Left cardiac atrium (tissue), 4 donors: ENCODE measurements at places on chromosomes 7 and 10.

GRCh38 chr7:78080241-78080640 lies 281.7 kb downstream of the PHTF2 start:
- DNase-seq = no peak

DNA sequence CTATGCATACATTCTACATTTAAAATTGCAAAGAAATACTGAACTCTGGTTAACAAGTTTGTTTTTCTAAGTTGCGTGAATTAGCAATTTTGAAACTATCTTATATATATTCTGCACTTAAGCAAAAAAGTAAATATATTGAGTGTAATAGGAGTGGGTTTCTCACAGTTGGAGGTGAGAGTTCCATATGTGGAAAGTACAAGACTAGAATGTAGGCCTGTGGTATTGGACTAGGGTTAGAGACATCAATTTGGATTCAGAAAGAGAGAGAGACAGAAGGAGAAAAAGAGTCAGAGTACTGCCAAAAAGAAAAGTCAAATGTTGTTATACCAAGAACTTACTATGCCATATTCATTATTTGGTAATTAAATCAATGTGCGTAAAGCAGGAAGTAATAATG lies 47.3 kb upstream of the ITGB8 start:
- DNase-seq = no peak

- no peak for DNase-seq
Measured at GRCh38 chr10:77770081-77770867, 132.7 kb upstream of the KCNMA1 start.

DNA sequence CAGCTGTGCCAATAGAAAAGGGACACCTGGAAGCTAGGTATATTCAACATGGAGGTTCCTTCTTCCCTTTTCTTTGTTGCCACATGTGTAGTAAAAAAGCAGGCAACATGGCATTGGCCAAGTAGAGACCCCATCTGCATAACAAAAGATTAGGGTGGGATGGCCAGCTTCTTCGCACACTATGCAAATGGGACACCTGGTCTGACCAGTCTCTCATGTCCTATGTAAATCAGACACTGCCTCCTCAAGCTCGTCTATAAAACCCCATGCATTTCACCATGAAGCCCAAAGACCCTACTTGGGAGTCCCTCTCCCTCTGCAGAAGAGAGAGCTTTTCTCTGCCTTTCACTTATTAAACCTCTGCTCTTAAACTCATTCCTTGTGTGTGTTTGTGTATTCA lies 53.9 kb downstream of the MYL10 start:
- DNase-seq = no peak

DNA sequence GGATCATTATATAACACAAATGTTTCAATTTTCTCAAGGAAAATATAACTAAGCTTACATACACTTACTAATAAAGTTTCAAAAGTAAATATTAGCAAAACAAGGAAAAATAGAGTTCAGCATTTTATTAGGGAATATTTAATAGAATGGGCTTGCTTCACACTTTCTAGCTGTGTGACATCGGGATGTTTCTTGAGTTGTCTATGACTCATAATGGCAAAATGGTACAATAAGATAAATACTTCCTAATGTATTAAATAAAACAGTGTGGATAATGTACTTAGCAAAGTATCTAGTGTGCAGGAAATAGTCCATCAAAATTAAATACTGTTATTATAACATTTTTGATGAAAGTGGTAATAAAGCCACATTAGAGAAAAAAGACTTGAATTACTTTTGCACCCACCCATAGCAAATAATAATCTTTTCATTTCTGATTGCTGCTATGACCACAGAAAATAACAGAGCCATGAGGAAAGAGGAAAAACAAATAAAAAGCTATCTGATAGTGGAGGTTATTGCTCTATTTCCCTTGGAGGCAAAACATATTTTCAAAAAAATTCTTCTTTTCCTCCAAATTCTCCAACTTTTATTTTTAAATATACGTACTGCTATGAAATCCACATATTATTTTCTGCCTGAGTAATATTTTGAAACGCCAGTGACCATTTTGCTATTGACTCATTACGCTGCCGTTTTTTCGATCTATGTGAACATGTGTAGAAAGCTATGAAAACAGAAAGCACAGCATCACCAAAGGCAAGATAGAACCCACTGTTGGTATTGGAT lies 272.9 kb upstream of the KLF6 start:
- no peak for DNase-seq

- DNase-seq = no peak
Measured at GRCh38 chr10:49844775-49845595, 82.9 kb upstream of the OGDHL start.

DNA sequence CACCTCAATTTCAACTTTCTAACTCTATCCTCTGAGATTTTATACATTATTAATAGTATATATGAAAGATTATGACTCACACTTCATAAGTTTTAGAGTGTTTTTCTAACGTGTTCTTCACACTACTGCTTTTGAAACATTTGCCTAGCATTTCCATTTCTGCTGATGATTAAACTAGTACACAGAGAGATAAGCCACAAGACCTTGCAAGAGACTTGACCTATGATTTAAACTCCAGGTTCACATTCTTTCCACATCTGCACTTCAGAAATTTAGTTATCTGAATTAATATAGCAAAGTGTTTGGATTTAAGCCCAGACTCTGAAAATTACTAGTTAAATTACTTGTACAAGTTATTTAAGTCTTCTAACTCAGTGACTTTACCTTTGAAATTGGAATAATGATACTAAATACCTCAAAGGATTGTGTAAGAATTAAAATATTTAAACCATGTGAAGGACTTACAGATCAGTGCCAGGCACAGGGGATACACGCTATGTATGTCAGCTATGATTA lies 66.6 kb downstream of the PCLO start:
- no peak for DNase-seq

GRCh38 chr10:8556321-8556720 lies 501.8 kb downstream of the GATA3 start:
- DNase-seq = no peak

GRCh38 chr10:123648595-123648994 lies 17.6 kb upstream of the GPR26 start:
- DNase-seq = no peak

GRCh38 chr10:79994556-79994955 lies 45.7 kb upstream of the SFTPD start:
- no peak for DNase-seq

DNA sequence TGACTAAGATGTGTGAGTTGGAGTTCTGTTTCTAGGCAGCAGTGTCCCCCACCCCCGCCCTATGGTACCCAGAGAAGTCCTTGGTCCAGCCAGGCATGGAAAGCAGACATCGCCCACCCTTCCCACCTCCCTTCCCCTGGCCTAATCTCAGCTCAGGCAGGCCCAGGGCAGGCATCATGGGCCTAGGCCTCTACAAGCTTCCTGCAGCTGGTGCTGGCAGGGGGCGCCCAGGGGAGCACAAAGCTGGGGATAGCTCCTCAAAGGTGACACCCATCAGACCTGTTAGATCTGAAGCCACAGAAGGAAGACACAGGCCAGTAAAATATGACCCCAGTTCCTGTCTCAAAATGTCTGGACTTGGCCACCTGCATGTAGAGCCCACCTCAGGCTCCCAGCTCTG lies 18.9 kb upstream of the UNC5B start:
- no peak for DNase-seq

DNA sequence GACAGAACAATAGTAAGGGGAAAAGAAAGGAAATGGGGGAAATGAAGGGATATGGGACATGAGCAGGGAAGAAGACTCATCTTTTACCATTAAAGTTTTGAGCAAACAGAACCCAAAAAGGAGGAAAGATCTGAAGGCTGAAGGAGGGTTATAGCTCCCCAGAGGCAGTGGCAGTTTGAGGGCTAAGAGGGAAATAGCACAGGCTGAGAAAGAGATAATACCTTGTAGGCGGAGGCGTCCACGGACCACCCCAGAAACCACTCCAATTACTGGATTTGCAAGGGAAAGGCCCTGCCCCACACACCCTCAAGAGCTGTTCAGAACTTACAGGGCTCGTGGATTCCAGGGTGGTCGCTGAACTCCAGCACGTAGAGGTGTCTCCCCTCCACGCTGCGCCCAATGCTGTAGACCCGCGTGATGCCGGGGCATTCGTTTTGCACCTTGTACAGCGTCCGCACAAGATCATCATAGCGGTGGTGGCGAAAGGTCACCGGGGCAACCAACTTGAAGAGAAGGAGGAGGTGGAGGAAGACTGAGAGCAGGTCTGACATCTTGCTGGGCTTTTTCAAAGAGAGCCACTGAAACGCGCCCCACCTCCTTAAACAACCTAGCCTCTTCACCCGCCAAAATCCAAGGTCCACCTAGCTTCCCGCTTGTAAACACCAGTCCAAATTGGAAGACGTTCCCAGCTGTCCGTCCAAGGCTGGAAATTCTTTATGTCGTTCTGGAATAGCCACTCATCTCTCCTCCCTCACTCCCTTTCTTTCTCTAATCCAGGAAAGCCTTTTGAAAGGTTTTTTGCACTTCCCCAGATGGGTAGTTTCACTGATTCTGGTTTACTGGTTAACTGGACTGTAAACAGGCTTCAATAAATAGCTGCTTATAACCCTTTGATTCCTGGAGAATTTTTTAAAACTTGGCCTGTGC lies at the start of gene CPN1:
CPN1 (minus strand) TSS at position 795 of the 927 bp plus-strand sequence; CDS start at position 551, 244 bp downstream.
- no peak for DNase-seq

DNA sequence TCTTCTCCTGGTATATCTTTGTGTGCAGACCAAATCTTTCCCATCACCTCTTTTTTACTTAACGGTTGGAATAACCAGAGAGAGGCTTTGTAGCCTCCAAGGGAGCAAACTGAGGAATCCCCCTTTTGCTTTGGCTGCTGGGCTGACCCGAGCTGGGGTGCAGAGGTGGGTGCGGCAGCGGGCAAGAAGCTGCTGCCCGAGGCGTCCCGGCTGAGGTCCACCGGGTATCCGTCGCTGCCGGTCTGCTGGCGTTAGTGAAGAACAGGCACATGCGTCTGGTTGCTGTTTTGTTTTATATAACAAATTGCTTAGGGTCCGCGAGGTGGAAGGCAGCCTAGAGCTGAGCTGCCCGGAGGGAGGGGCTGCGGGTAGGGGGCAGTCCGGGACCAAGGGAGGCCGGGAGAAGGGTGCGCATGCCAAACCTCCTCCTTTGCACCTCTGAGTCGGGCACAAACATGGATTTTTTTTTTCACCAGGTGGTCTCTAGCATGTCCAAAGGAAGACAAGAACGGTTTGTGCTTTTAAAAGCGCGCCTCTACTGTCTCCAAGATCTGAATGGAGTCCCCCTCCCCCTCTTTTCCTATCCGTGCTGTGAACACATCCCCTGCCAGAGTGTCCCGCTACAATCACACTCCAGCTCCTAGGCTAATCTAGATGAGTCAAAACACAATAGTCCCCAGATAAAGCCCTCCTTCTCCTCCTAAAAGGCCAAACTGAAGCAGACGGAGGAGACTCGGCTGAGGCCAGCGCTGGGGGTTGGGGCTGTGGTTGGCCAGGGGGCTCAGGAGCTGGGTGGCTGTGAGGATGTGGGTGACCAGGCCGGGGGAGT lies 6.8 kb upstream of the GATA3 start:
- DNase-seq = no peak

- DNase-seq = no peak
Measured at GRCh38 chr7:74202841-74203556, 6.8 kb upstream of the LAT2 start.

- DNase-seq = no peak
Measured at GRCh38 chr10:15241306-15241705, 72.8 kb upstream of the NMT2 start.

GRCh38 chr10:100972904-100973535 lies 3.7 kb downstream of the SEMA4G start:
- no peak for DNase-seq

DNA sequence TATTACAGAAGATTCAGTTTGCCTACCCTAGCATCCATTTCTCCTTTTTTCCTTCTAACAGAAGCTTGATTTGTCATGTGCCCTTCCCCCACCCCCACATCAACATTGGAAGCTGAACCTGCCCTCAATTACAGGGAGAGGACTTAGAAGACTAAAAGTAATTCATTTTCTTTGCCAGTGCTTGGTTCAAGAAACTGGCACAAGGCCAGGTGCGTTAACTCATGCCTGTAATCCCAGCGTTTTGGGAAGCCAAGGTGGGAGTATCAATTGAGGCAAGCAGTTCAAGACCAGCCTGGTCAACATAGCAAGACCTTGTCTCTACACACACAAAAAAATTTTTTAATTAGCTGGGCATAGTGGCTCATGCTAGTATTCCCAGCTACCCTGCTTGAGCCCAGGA lies 32.6 kb downstream of the CCNJ start:
- DNase-seq = no peak

DNA sequence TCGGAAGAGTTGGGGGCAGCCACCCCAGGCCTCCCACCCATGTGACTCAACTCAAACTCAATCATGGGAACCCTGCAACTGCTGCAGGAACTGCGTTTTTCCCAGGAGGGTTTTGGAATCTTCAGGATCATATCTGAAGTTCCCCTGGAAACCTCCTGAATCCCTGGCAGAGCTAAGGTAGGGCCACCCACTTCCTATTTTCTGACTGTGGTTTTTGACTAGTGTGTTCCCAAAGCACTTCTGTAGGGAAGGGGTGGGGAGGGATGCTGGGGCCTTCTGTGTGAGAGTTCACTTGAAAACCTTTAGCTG lies 127.6 kb upstream of the UNC5B start:
- no peak for DNase-seq

DNA sequence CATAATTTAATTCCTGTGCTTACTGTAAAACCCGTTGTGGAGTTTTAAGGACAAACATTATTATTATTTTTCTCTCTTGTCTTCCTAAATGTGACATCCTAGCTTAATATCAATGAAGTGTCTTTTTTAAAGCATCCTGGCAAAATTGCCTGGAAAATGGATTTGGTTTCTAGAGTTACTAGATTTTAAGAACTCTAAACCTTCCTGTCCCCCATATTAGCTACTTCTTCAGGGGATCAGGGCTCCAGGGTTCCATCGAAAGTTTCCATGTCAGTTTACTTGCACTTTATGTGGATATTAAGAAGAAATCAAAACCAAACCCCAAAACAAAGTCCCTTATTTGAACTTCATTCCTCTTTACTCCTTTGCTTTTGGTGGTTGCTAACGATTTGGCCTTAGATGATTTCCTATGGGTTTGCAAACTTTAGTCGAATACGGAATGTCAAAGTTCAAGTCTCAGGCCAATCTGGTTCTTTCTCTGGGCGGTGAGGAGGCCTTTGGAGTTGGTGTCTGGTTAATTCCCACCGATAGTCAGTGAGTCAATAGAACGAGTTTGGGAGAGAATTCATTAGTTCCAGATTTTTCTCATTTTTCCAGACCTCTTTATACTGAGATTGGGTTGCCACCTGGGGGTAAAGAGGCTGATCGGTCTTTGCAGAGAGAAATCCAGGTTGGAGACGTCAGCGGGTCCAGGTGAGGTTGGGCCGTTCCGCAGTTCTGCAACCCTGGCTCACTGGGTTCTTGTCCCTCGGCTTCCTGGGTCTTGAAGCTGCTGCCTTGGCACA lies 1.1 kb downstream of the CUX1 start:
- DNase-seq = no peak

GRCh38 chr10:131086511-131086910 lies 225.0 kb downstream of the TCERG1L start:
- no peak for DNase-seq

GRCh38 chr7:144459635-144460034 lies 56.1 kb upstream of the NOBOX start:
- no peak for DNase-seq

- DNase-seq = no peak
Measured at GRCh38 chr7:4261601-4261960, 420.5 kb upstream of the FOXK1 start.
